ENCODE measurements at places on chromosomes 11 and 22.

- DNase-seq = peak; percentile 61
Observed at GRCh38 chr11:88174709-88175568, at the start of gene RAB38. TSS of gene RAB38 (minus strand) at chr11:88175443. CDS start at chr11:88175384, 59 bp downstream.

DNA sequence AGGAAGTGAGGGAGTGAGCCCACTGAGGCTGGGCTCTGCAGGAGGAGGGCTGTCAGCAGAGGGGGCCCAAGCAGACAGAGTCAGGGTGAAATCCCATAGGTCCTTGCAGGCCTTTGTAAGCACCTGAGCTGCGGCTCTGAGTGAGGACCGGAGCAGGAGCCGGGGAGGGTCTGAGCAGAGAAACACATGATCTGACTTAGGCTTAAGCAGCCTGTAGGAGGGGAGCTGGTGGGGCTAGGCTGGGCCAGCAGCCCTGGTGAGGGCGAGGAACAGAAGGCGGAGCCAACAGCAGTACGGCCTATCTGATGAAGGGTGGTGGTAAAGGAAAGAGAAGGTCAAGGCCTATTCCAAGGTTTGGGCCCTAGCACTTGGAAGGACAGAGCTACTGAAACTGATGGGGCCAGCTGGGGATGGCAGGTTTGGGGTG lies 26.9 kb upstream of the CBX7 start:
- no peak for DNase-seq

- no peak for DNase-seq
Observed at GRCh38 chr11:67671211-67671520, 3.3 kb downstream of the ALDH3B2 start.

- DNase-seq = no peak
Observed at GRCh38 chr22:21745948-21746347, 10.4 kb upstream of the YPEL1 start.

- DNase-seq = no peak
Observed at GRCh38 chr11:129922674-129923073, 27.3 kb upstream of the NFRKB start.

Data from COLO829 (cell line).